CD4-positive, alpha-beta T cell treated with Interleukin-6 at 100 ng/mL for 8 hours (primary cell): ENCODE measurements at places on chromosomes 5 and 9.

- no peak for DNase-seq
Measured at GRCh38 chr5:110899566-110900412, 161.0 kb downstream of the SLC25A46 start.

DNA sequence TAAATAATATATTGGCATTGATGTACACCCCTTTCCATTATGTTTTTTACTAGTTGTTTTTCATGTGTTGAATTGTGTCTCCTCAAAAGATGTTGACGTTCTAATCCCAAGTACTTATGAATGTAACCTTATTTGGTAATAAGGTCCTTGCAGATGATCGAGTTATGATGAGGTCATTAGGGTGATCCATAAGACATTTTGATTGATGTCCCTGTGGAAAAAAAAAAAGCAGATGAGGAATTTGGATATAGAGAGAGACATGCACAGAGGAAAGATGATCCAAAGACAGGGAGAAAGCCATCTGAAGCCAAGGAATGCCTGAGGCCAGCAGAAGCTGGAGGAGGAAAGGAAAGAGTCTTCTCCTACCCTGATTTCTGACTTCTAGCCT, 632.7 kb downstream of the TLR4 start:
- DNase-seq, result no peak

DNA sequence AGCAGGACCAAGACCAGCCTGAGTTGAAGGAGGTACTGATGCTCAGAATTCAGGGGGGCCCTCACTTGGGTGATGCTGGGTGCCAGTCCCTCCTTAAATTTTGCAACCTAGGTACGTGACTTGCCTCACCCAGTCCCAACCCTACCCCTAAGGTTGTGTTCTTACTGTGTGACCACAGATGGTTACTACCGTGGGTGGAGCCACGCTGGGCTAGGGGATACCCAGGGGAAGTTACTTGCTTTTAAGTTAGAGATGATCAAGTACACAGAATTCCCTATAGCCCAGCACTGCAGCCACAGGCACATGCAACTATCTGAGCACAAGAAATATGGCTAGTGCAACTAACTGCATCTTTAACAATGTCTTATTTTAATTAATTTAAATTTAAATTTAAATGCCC, 32.9 kb downstream of the NXNL2 start:
- DNase-seq, result no peak

DNA sequence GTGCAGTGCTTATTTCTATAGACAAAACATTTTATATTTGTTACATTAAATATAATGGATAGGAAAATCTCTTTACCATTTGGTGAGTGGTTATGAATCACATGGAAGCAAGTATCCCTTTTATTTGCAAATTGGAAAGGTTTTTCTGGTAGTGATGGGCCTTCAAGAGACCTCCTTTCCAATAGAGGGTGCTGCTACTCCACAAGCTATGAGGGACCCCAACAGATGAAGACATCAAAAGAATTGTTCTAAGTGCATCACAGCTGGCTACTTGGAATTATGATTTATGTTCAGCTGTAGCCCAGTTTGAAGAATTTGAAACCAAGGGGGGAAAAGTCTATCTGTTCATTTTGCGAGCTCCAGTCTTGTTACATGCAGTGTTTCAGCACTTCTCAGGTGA, 493.7 kb upstream of the SGCD start:
- DNase-seq, result no peak

DNA sequence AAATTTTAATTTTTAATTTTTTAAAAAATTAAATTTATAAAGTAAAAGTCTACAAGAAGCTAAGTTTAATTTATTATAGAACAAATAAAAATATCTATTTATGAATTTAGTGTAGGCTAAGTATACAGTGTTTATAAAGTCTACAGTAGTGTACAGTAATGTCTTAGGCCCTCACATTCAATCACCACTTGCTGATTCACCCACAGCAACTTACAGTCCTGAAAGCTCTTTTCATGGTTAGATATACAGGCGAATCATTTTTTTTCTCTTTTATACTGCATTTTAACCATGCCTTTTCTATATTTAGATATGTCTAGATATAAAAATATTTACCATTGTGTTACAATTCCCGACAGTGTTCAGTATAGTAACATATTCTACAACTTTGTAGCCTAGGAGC, 55.9 kb downstream of the PCSK1 start:
- no peak for DNase-seq

GRCh38 chr5:53151713-53152458, 42.3 kb upstream of the MOCS2 start:
- DNase-seq, result no peak

DNA sequence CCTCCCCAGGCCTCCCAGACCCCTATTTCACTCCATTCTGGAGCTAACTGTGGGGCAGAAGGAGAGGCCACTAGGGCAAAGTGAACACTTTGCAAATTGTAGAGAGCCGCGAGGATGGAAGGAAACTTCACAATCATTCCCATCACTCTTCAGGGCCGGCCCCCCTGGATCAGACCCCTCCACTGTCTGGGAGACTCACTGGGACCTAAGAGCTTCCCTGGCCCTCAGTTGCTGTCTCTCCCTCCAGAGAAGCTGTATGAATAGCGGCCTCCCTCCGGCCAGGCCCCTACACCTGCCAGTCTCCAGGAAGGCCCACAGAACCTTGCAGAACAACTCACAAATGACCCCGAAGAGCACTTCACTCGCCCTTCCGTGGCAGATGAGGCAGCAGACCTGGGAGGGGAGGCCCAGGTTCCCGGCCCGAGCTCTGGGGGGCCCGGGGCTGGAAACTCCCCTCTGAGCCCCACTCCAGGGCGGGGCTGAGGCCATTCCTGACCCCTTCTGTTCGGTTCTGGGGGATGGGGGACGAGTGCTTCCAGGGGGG, 141.9 kb upstream of the IER5L start:
- no peak for DNase-seq

DNA sequence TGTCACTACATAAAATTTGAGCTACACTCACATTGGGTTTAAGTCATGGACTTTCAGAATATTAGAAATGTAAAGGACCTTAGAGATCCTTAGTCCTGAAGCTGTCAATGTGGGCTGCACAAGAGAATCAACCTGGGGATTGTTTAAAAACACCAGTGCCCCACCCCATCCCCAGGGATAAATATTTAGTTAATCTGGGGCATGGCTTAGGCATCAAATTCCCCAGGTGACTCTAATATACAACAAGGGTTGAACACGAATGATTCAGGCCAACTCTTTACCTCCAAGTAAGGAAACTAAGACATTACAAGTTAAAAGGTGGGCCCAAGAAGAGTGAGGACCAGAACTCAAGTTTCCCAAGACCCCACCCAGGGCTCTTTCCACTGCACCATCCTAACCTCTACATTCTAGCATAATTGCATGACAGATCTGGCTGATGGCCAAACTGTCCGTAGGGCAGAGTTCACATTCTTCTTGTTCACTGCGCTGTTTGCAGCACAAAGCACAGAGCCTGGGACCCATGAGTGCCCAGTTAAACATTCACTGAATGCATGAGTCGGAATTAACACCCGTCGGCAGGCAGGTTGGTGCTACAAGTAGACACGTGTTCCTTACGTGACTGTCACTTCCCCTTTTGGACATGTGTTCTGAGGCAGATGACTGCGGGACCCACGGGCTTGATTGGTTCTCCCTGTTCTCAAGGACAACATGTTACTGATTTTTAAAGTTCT, 25.2 kb downstream of the CYFIP2 start:
- no peak for DNase-seq

DNA sequence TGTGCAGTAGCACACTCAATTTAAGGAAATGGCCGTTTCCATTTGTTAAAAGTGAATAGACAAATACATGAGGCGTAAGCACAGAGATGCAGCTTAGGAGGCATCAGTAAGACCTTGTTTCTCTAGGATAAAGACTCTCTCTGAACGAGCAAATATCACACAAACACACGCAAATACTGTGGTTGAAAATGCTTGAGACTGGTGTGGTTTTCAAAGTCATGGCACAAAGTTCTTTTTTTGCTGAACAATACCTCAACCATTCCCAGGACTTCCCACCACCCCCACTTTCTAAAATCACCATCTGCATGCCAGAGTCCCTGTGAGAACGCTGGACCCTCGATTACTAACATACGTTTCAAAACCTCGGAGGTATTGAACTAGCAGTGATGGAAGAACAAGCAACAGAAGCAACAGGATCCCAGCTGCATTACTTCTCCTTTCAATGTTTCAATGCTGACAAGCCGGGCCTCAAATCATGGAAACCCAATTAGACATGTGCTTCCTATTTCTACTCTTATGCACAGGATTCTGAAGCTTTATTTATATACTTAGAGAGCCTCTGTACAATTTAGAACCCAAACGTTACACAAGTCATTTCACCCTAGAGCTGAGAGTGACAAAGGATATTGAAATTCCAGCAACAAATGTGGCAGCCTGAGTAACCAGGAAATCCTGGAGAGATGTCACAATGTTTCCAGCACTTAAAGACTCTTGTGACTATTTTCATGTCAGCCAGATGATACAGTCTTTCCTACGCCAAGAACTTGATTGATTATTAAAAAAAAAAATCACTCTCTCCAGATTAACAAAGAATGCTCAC, 63.9 kb downstream of the CDC14B start:
- DNase-seq, result no peak

- no peak for DNase-seq
Measured at GRCh38 chr9:89814340-89815040, 209.7 kb downstream of the GADD45G start.

- no peak for DNase-seq
Measured at GRCh38 chr9:89751079-89751825, 146.4 kb downstream of the GADD45G start.
